Activated CD8-positive, alpha-beta memory T cell treated with anti-CD3 and anti-CD28 coated beads for 4 hours (primary cell): ENCODE measurements at places on chromosomes 5 and 9.

- DNase-seq, result no peak
Measured at GRCh38 chr5:66143473-66144073, 527 bp upstream of the SREK1 start.

- no peak for DNase-seq
Measured at GRCh38 chr9:82147798-82148425, 159.3 kb downstream of the SPATA31D1 start.

- no peak for DNase-seq
Measured at GRCh38 chr5:157799578-157799977, 56.1 kb downstream of the LSM11 start.

DNA sequence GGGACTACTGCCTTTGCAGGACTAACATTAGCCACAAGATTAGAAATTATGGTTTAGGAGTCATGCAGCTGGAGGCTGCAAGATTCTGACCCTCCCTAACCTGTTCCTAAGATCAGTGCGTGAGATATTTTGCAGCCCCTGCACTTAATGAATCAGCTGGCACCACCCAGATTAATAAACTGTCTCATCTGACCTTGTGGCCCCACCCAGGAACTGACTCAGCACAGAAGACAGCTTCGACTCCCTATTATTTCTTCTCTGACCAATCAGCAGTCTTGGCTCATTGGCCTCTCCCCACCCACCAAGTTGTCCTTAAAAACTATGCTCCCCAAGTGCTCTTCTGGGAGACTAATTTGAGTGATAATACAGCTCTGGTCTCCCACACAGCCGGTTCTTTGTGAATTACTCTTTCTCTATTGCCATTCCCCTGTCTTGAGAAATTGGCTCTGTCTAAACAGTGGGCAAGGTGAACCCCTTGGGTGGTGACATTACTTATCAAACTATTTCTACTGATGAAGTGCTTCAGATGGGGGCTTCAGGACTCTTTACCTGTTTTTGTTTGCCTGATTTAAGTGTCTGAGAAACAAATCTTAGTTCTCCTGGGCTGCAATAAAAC lies 17.0 kb downstream of the CTSL start:
- DNase-seq, result no peak

DNA sequence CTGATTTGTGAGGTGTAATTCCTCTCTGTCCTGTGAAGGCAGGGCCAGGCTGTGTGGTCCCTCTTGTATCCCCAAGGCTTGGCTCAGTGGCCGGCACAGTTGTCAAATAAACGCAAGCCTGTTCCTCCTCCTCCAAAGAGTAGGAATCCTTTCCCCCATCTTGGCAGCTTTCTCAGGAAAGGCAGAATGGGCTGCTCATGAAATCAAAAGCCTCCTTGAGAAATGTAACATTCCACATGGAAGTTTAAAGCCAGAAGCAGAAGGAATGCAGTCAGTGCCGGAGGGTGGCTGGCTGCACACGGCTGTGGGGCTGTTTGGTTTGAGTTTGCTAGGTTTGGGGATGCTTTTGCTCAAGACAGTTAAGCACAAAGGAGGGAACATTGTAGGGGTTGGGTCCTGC lies 34.5 kb upstream of the MED10 start:
- no peak for DNase-seq

GRCh38 chr9:113742878-113743277 lies 133.2 kb upstream of the ZNF618 start:
- no peak for DNase-seq

DNA sequence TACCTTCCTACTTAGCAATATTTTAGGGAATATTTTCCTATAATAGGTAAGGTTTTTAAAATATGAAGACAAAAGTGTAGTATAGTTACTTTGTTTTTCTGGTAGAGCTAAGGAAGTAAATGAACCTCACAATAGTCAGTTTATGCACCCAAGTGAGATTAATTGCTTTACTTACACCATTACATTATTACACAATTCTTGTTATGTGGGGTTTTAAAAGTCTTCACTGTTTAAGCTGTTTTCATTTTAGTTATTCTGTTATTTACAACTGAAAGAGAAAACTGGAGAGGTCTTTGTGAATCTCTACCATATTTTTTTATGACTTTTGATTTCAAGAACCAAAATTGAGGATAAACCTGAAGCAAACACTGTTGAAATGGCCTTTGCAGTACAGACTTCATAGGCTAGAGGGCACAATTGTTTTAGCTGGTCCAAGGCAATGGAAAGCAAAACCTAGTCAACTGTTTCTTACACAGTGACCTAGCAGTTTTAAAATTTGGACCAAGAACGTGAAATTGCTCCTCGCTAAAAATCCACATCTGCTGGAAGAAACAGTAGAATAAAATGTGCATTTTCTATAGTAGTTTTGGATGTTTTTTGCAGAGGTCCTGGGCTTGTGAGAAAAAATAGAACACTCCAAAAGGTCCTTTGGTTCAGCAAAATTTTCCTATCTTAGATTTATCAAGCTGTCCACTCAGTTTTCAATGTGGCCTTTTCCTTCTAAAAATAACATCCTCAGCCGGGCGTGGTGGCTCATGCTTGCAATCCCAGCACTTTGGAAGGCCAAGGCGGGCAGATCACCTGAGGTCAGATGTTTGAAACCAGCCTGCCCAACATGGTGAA lies 66.4 kb upstream of the FER start:
- DNase-seq, result no peak

- no peak for DNase-seq
Measured at GRCh38 chr5:139354186-139354585, 12.5 kb downstream of the PAIP2 start.

GRCh38 chr5:98641671-98642070 lies 131.8 kb upstream of the RGMB start:
- no peak for DNase-seq
